ENCODE measurements at places on chromosomes 5 and 9.

DNA sequence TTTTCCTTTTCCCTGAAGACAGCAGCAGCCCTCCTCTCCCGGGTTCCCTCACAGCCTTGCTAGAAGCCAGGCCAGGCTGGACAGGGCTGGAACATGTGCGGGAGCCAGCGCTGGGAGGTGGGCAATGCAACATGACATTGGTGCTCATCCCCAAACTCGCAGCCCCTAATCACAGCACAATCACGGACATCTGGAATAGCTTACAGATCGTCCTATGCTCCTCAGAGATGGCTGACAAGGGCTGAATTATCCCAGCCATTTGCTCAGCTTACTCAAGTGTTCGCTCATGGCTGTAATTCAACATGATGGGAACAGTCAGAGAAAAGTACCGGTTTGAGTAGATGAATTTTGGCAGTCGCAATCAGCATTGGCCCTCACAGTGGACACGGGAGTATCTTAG lies 49.8 kb downstream of the FSTL4 start:
- peaks cover 13% of the 10 kb centered on the region for H3K4me1 ChIP-seq
- no peak overlapping the region for H3K4me3 ChIP-seq
- H3K36me3 ChIP-seq, result no peaks in the 10 kb centered on the region
- no peak overlapping the region for H3K27ac ChIP-seq
- DNase-seq, result no peak
- peaks cover 40% of the 10 kb centered on the region for H3K27me3 ChIP-seq

DNA sequence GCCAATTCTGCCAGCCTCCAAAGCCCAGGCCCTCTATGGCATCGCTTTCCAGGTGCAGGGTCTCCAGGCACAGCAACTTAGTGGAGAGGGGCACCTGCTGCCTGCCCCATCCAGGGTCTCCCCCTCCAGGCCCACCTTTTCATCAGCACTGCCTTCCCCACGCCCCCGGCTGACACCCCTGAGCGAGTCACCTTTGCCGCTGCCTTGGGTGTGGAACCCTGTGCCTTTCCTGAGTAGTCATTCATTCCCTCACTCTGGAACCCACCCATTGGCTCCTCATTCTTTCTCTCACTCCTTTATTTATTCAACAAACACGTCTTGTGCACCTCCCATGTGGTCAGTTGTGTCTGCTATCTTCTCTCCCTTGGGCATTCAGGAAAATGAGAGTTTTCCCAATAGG lies 14.5 kb upstream of the RPL26L1 start:
- H3K36me3 ChIP-seq, result peaks cover 32% of the 10 kb centered on the region
- H3K27ac ChIP-seq, result peak overlapping the region; percentile 15
- no peak overlapping the region for H3K4me3 ChIP-seq

- DNase-seq, result no peak
- no peaks in the 10 kb centered on the region for H3K4me1 ChIP-seq
- no peak overlapping the region for H3K27ac ChIP-seq
- no peak overlapping the region for H3K4me3 ChIP-seq
- no peaks in the 10 kb centered on the region for H3K27me3 ChIP-seq
These were observed 208.6 kb downstream of the DRD1 start for GRCh38 chr5:175235251-175235960.

GRCh38 chr5:14064841-14065240 lies 78.3 kb upstream of the TRIO start:
- no peak overlapping the region for H3K27ac ChIP-seq
- no peak overlapping the region for H3K4me3 ChIP-seq
- no peak for DNase-seq
- H3K27me3 ChIP-seq, result peaks cover 8% of the 10 kb centered on the region
- no peaks in the 10 kb centered on the region for H3K36me3 ChIP-seq
- H3K4me1 ChIP-seq, result no peaks in the 10 kb centered on the region

DNA sequence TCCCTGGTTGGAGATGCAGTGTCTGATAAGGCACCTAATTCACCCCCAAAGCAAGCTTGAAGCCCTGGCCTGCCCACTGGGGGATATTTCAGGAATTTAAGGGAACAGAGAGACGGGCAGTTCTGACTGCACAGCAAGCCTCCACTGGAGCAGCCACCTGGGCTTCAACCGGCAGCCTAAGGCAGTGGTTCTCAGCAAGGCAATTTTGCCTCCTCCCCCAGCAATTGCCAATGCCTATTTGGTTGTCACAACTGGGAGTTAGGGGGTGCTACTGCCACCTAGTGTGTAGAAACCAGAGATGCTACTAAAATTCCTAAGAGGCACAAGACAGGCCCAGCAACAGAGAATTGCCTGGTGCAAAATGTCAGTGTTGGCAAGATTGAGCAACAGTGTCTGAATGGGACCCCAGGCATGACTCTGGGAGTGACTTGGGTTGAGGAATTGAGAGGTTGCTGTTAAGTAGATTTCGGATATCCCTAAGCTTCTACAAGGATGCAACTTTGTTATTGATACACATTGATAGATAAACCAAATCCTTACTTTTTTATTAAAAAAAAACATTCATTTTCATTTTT lies 58.7 kb upstream of the CTSL start:
- no peaks in the 10 kb centered on the region for H3K36me3 ChIP-seq
- H3K4me1 ChIP-seq, result peaks cover 1% of the 10 kb centered on the region
- no peak overlapping the region for H3K27ac ChIP-seq
- no peaks in the 10 kb centered on the region for H3K27me3 ChIP-seq

- no peak overlapping the region for H3K27ac ChIP-seq
- H3K36me3 ChIP-seq, result no peaks in the 10 kb centered on the region
- no peak overlapping the region for H3K4me3 ChIP-seq
- H3K27me3 ChIP-seq, result peaks cover 28% of the 10 kb centered on the region
These were observed 253.8 kb downstream of the CDK5RAP2 start for GRCh38 chr9:120326049-120326693.

- H3K27ac ChIP-seq, result no peak overlapping the region
- peaks cover 1% of the 10 kb centered on the region for H3K36me3 ChIP-seq
- no peak overlapping the region for H3K4me3 ChIP-seq
- no peaks in the 10 kb centered on the region for H3K27me3 ChIP-seq
- peaks cover 7% of the 10 kb centered on the region for H3K4me1 ChIP-seq
These were observed 43.2 kb upstream of the SAP30L start for GRCh38 chr5:154402611-154403010.

GRCh38 chr9:120914953-120915352 lies 11.6 kb downstream of the TRAF1 start:
- no peaks in the 10 kb centered on the region for H3K27me3 ChIP-seq
- peak overlapping the region; percentile 35 for H3K4me3 ChIP-seq
- no peak for DNase-seq
- peaks cover 79% of the 10 kb centered on the region for H3K36me3 ChIP-seq

GRCh38 chr5:132480546-132480892 lies 10.1 kb downstream of the IRF1 start:
- peak overlapping the region; percentile 60 for H3K27ac ChIP-seq
- DNase-seq, result no peak
- peaks cover 24% of the 10 kb centered on the region for H3K36me3 ChIP-seq
- H3K4me3 ChIP-seq, result no peak overlapping the region

GRCh38 chr5:16152601-16153568 lies 26.7 kb downstream of the MARCHF11 start:
- no peaks in the 10 kb centered on the region for H3K4me1 ChIP-seq
- no peaks in the 10 kb centered on the region for H3K36me3 ChIP-seq
- no peak for DNase-seq
- H3K27ac ChIP-seq, result no peak overlapping the region
- H3K27me3 ChIP-seq, result no peaks in the 10 kb centered on the region
- no peak overlapping the region for H3K4me3 ChIP-seq

DNA sequence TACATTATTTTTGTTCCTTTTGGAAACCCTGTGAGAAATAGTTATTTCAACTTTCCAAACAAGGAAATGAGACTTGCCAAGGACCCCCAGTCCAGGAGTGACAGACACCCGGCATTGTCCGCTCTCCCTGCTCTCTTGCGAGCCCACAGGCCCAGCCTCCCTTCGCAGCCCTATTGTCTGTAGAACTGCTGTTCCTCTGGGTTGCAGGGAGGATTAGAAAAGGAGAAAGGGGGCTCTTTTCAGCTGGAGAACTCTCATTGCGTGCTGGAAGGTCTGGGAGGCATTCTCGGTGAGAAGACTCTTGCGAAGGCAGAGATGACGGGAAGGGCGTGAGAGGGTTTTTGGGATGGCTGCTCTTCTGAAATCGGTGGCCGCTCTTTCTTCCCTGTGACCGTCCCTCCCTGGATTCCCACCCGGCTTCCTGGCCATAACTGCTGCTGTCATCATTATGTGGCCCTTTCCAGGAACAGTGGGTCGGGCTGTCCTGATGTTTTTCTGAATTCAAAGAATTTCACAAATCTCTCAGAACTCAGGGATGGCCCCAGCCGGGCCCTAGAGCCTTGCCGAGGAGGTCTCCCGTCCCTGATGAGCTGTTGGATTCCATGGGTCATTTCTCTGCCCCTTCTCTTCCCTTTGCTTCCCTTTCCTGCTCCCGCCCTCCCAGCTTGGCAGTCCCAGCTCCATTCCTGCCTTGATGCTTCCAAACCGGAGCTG lies 29.8 kb downstream of the STC2 start:
- H3K27ac ChIP-seq, result no peak overlapping the region
- H3K27me3 ChIP-seq, result peaks cover 41% of the 10 kb centered on the region
- no peak for DNase-seq
- no peaks in the 10 kb centered on the region for H3K36me3 ChIP-seq

DNA sequence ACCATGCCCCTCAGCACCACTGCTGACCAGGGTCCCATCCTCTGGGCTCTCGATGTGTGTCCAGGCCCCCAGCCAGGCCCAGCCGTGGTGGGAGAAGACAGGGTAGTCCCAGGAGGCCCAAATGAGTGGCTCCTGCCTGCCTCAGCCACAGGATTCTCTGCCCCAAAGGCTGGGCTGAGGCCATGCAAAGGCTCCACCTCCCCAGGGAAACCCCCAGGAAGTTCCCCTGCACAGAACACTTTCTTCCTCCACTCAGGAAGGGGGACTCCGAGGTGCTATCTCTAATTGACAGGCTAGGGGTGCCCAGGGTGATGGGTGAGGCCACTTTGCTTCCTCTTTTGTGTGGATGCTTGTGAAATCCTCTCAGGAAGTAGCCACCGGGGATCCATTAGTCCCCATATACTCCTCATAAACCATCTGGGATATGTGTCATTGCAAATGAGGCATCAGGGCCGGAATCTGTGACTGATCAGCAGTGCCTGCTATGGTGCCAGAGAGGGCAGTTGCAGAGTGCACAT lies 23.1 kb upstream of the TDRD7 start:
- H3K4me1 ChIP-seq, result peaks cover 40% of the 10 kb centered on the region
- peak; percentile 79 for DNase-seq
- H3K27ac ChIP-seq, result peak overlapping the region; percentile 90
- peak overlapping the region; percentile 26 for H3K4me3 ChIP-seq
- H3K36me3 ChIP-seq, result peaks cover 3% of the 10 kb centered on the region

- H3K27ac ChIP-seq, result no peak overlapping the region
- no peak for DNase-seq
- H3K27me3 ChIP-seq, result no peaks in the 10 kb centered on the region
- H3K4me1 ChIP-seq, result peaks cover 10% of the 10 kb centered on the region
- no peak overlapping the region for H3K4me3 ChIP-seq
These were observed 18.6 kb upstream of the TJP2 start for GRCh38 chr9:69155341-69156030.

GRCh38 chr5:173327948-173328843 lies at the start of gene STC2:
Gene STC2 (minus strand): TSS chr5:173328414. CDS start chr5:173328193, 221 bp downstream.
- H3K27ac ChIP-seq, result peak within 1 kb of the TSS; percentile 83
- peak within 1 kb of the TSS; percentile 66 for H3K4me3 ChIP-seq
- peaks cover 72% of the 10 kb centered on the region for H3K27me3 ChIP-seq
- peaks cover 4% of the 10 kb centered on the region for H3K36me3 ChIP-seq

GRCh38 chr5:43396762-43397304 lies 15.4 kb downstream of the CCL28 start:
- H3K27me3 ChIP-seq, result no peaks in the 10 kb centered on the region
- DNase-seq, result peak; percentile 71
- peak overlapping the region; percentile 95 for H3K27ac ChIP-seq

DNA sequence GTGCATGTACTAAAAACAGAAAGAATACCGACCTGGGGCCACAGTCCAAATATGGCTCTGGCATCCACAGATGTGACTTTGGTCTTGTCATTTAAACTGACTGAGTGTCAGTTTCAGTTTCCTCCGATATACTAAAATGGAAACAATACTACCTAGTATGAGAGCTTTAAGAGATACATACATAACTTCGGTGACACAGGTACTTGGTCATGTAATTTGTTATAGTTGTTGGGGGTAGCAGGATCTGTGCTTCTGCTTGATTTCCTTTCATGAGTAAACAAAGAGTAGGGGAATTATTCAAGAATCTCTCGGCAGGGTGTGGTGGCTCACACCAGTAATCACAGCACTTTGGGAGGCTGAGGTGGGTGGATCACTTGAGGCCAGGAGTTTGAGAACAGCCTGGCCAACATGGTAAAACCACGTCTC lies 32.1 kb downstream of the MTMR12 start:
- peaks cover 14% of the 10 kb centered on the region for H3K36me3 ChIP-seq
- DNase-seq, result no peak
- H3K4me1 ChIP-seq, result peaks cover 51% of the 10 kb centered on the region
- H3K27me3 ChIP-seq, result no peaks in the 10 kb centered on the region
- H3K4me3 ChIP-seq, result no peak overlapping the region
- peak overlapping the region; percentile 47 for H3K27ac ChIP-seq

- H3K36me3 ChIP-seq, result peaks cover 72% of the 10 kb centered on the region
- no peak overlapping the region for H3K27ac ChIP-seq
- H3K27me3 ChIP-seq, result no peaks in the 10 kb centered on the region
- DNase-seq, result no peak
- no peak overlapping the region for H3K4me3 ChIP-seq
These were observed 102.7 kb upstream of the CACNA1B start for GRCh38 chr9:137774775-137775386.

- peaks cover 10% of the 10 kb centered on the region for H3K27me3 ChIP-seq
- DNase-seq, result no peak
- H3K27ac ChIP-seq, result no peak overlapping the region
- H3K4me3 ChIP-seq, result no peak overlapping the region
- H3K36me3 ChIP-seq, result no peaks in the 10 kb centered on the region
These were observed 108.1 kb downstream of the SNCAIP start for GRCh38 chr5:122420091-122420490.

DNA sequence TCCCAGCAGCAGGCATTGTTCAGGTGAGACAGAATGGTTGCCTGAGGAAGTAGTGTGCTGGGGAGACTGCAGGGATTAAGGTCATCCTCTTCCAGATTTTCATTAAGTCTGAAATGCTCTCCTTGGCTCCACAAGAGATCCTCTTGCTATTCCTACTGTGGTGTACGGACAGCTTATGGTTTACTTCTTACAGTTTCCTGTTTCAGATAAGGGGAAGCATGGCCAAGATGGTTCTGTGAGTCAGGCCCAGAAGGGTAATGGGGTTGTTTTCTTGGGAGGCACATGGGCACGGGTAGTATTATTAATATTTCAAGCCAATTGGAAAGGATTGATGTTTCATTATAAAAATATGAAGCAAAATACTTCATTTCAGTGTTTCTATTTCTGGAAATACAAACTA lies 42.9 kb downstream of the GLRX start:
- H3K4me3 ChIP-seq, result no peak overlapping the region
- DNase-seq, result no peak
- peaks cover 4% of the 10 kb centered on the region for H3K4me1 ChIP-seq
- H3K27ac ChIP-seq, result no peak overlapping the region
- H3K27me3 ChIP-seq, result no peaks in the 10 kb centered on the region

DNA sequence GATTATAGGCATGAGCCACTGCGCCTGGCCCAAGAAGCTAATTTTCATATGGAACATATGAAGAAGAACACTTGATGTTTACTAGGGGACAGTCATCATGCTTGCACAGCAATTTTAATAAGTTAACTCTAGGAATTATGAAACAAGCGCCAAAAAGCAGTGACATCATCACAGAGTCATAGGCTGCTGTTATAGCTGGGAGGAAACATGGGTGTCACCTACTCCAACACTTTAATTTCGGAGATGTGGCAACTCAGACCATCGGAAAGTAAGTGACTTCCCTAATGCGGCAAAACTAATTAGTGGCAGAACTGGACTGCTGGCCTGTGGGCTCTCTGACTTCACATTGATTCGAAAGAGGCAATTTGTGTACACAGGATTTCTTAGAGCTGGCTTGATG lies 38.1 kb upstream of the EQTN start:
- H3K27me3 ChIP-seq, result no peaks in the 10 kb centered on the region
- no peak for DNase-seq
